ENCODE measurements at places on chromosomes 5 and 9.

GRCh38 chr5:180624587-180624986, 24.8 kb downstream of the FLT4 start:
- DNase-seq = no peak

- DNase-seq = no peak
These were observed 14.1 kb downstream of the ZER1 start for GRCh38 chr9:128757602-128758001.

GRCh38 chr5:110347781-110348180, 378.7 kb downstream of the TMEM232 start:
- no peak for DNase-seq

- no peak for DNase-seq
These were observed 16.6 kb downstream of the F2R start for GRCh38 chr5:76732405-76733048.

DNA sequence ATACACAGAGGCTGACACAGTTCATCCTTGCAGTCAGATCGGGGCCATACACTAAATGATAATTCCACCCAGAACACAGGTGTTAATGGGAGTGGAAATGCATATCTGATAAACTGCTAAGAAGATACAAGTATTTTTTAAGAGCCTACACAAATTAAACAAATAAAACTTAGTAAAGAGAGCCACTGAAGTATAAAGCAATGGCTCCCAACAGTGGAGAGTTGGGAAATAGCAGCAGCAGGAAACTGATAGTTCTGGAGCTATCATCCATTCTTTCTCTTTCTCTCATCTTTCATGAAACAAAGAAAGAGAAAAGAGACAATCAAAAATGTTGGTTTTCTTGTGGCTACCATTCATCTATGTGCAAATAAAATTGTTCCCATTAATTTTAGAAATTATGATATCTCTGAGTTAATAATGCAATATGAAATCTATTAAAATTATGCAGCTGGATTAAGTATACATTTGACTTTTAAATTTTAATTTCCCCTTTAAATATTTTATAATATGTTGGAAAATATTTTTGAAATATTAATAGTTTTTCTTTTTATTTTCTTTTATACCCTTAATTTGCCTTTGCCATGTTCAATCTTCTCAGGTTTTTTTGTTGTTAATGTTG, 120.8 kb downstream of the EMB start:
- DNase-seq = no peak

- peak; percentile 58 for DNase-seq
These were observed 135.2 kb upstream of the SLC24A2 start for GRCh38 chr9:19924080-19924479.

GRCh38 chr5:81534441-81534840, 140.5 kb upstream of the ACOT12 start:
- DNase-seq = no peak

DNA sequence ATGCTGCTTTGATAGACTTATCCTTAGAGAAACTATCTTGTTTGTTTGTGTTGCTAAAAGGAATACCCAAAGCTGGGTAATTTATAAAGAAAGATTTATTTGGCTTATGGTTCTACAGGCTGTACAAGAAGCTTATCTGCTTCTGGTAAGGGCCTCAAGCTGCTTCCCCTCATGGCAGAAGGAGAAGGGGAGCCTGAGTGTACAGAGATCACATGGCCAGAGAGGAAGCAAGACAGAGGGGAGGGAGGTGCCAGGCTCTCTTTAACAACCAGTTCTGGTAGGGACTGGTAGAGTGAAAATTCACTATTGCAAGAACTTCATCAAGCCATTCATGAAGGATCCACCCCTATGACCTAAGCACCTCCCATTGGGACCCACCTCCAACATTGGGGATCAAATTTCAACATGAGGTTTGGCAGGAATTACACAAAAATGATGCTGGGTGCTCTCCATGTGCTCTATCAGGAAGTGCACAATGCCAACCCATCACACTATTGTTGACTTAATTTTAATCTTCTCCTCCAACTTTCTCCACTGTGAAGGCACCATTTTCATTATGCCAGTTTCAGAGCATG, 115.1 kb upstream of the SHB start:
- DNase-seq = no peak

DNA sequence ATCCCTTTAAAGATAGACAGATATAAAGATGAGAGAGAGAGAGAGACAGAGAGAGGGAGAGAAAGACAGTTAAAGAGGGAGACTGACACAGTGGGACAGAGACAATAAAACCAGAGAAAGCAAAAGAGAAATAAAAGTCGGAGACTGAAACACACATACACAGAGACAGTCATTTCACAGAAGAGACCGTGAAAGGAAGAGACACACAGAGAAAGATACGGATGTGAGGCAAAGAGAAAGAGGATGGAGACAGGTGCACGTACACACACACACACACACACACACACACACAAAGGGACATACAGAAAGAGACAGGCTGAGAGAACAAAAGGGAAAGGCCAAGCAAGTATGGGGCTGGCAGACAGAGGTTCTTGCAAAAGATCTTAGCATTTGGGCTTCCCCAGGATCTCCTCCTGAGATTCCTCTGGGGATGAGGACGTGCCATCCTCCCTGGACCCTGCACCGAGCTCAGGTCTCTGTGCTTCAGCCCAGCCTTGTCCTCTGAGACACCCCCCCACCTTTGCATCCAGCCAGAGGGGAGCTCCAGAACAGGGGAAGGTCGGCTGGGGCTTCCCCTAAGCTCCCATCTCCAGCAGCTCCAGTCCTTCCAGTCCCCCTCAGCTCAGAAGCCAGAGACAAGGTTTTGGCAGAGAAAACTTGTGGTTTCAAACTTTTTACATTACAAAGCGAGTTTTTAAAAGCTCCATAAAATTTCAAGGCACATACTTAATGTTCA, 318.4 kb upstream of the PANK3 start:
- no peak for DNase-seq

DNA sequence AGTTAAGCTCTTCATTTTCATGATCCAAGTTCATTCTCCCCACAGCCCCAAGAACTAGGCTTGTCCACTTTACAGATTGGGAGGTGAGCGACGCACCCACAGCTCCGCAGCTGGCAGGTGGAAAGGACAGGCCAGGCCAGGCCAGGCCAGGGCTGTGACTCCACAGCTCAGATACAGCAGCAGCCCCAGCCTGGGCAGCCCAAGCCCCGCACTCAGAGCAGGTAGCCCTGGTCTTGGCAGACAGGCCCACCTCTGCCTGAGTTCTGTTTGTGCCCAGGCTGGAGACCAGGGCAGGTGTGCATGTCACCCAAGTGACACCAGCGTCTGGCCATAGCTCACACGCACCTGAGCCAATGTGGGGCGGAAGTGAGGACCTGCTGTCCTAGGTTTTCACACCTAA, 124.7 kb downstream of the WNK2 start:
- DNase-seq = no peak

DNA sequence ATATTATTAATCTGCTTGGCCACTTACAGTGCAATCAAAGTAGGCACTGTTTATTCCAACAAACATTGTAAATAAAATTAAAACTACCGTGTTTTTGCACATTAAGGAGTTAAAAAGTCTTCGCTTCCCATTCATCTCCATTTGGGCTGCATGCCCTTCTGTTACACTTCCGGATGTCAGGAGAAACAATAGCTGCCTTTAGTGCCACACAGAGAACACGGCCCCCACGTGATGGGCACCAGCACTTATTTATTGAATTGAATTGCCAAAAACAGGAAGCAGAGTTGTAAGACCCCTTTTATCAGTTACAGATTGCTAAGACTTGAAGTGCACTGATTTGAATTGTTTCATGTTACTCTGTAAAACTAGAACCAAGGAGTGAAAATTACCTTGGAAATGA, 80.4 kb downstream of the LHFPL2 start:
- DNase-seq = no peak

DNA sequence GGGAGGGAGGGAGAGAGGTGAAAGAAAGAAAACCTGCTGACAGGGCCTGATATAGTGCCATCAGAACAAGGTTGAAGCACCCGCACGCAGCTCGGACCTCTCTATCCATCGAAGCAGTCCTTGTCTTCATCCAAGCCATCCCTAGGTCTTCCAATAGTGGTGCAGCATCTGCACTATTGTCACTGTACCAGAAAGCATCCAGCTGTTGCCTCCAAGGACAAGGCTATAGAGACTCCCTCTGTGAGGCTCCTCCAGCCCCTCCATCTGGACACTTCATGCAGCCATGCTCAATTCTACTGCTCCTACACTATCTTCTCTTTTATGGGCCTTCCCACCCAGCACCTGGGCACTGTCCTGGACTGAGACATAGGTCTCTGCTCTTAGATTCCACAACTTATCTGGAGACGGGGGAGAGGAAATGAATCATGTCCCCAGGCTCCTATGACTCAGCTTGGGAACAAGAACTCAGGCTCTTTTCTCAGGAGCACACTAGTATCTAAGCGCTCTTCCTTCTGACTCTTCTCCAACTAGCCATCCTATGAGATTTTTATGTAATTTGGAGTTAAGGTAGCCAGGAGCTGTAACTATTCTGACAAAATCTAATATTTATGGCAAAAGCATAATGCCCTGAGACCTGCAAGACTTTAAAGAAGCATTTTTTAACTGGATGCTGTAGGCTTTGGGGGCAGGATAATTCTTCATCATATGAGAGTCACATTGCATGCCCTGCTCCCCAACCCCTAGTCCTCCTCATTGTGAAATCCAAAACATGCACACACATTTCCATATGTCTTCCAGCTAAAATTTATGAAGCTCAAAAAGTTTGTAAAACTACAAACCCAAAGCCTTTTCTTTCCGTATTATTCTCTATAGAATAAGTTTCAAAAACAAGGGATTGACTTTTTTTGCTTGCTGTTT, 446.8 kb downstream of the CCDC171 start:
- DNase-seq = no peak

DNA sequence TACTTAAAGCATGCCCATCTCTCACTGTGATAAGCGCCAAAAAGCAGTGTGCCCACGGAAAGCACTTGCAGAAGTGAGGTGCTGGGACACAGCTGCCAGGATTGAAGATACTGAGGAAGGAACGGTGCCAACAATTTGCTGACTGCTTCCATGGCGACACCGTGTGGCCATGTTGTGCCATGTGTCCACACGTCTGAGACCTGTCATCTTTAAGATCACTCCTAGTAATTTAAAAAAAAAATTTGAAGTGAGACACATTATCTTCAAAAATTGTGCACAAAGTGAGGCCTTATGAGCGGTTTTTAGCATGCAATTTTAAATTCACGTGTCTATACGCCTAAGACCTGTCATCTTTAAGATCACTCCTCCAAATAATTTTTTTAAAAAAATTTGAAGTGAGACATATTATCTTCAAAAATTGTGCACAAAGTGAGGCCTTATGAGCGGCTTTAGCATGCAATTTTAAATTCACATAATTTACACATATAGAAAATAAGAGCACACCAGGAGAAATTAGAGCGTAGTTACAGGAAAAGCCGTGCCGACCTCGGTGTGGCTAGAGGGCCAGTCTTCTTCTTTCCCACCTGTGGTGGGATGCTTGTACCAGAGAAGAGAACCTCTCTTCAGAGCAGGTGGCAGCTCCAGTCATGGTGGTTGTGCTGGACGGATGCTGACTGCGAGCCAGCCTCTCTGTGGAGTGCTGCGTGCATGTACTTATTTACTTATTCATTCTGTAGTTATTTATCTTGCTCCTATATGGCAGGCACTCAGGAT, 21.4 kb upstream of the FLT4 start:
- DNase-seq = peak; percentile 42
